ENCODE measurements at places on chromosomes 7 and 10.

DNA sequence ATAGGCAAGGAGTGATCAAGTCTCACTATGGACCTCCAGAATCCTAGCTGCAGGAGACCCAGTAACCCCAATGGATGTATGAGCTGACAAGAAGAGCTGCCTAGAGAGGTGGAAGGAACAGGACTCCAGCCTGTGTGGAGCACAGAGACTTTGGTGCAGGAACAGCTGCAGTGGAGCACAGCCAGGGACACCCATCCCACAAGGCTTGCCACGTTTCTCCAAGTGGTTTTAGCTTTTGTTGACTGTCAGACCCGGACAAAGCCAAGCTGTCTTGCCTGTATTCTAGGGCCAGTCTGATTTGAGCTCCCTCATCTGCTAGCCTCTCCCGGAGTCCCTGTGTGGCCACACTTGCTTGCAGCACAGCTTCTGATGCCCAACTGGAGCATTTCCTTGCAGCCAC lies 224.7 kb downstream of the CHRM2 start:
- DNase-seq, result no peak

DNA sequence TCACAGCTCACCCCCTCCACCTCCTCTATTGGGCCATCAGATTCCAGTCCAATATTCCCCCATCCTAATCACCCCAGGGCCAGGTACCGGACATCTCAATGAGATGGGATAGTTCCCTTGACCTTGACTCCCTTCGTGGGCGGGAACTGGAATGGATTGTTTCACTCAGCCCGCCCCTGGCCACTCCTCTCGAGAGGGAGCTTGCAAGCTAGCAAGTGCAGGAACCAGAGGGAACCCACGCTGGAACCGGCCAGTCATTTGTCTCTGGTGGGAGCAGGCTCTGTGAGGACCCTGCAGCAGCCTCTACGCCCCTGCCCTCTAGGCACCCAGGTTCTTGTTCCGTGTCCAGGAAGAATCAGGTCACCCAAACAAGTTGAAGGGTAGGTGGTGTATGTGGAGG lies 11.0 kb upstream of the RADIL start:
- DNase-seq, result no peak

DNA sequence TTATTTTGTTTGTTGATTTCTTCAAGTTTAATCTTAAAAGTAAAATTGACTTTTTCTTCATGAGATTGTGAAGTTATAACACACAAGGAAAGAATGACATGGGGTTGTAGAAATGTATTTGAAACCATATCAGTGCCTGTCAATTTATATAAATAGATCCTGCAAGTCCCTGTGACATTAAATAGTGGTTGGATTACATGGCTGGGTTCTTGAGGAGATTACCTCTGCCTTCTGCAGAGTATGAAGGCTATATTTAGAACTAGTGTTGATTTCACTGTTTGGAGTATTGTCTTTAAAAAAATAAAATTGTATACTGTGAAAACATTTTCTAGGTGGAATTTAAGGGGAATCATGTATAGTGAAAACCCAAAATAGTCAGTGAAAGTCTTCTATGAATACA lies 385.8 kb upstream of the SMIM30 start:
- DNase-seq, result no peak

GRCh38 chr7:3356173-3356572 lies 55.1 kb downstream of the SDK1 start:
- DNase-seq, result no peak

GRCh38 chr10:73773152-73773879 lies 8.5 kb upstream of the CHCHD1 start:
- DNase-seq, result no peak

DNA sequence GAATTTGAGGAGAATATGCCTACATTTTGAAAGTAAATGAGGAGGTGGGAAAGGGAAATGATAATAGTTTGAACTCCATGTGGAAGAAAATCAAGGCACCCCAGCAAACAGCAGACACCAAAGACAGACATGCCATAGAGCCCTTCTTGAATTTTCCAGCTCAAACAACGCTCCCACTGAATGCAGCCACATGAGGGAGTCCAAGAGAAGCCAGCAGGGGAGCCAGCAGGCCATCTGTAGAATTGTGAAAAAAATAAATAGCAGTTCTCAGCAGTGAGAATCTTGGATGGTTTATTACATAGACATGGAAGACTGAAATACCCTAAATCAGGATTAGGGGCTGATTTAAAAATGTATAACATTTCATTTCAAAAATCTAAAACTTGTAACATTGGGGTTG lies 1567.3 kb upstream of the LRRTM3 start:
- DNase-seq, result no peak

GRCh38 chr7:8590791-8591190 lies 157.4 kb downstream of the NXPH1 start:
- DNase-seq, result no peak

DNA sequence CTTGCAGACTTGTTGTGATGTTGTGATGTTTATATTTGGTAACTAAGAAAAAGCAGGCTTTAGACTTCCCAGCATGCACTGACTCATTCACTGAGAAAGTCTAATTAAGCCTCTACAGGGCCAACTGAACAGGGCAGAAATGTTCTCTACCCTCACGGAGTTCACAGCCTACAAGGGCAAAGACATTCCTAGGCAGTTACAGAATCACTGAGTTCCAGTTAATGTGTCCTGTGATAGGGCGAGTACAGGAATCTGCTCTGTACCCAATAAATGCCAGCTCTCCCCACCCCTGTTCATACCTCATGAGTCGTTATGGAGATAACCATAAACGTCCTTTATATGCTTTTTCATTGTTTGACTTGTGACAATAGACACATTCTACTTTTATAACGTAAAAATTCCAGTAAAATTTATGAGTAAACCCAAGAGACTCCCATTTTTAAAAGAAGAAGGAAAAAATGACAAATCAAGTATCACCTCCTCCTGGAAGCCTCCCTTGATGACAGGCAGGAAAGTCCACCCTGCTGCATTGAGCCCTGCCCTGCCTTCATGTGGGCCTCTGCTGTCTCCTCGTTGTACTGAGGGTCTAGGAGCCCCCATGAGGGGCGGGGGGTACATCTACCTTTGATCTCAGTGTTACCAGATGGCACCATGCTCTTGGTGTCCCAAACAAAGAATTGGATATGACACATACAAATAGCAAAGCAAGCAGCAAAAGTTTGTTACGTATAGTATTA lies 14.3 kb downstream of the MUC12 start:
- DNase-seq, result no peak

- no peak for DNase-seq
Observed at GRCh38 chr10:83425306-83425705, 714.0 kb upstream of the GHITM start.

GRCh38 chr7:7789551-7789988 lies 71.2 kb upstream of the RPA3 start:
- DNase-seq, result no peak

DNA sequence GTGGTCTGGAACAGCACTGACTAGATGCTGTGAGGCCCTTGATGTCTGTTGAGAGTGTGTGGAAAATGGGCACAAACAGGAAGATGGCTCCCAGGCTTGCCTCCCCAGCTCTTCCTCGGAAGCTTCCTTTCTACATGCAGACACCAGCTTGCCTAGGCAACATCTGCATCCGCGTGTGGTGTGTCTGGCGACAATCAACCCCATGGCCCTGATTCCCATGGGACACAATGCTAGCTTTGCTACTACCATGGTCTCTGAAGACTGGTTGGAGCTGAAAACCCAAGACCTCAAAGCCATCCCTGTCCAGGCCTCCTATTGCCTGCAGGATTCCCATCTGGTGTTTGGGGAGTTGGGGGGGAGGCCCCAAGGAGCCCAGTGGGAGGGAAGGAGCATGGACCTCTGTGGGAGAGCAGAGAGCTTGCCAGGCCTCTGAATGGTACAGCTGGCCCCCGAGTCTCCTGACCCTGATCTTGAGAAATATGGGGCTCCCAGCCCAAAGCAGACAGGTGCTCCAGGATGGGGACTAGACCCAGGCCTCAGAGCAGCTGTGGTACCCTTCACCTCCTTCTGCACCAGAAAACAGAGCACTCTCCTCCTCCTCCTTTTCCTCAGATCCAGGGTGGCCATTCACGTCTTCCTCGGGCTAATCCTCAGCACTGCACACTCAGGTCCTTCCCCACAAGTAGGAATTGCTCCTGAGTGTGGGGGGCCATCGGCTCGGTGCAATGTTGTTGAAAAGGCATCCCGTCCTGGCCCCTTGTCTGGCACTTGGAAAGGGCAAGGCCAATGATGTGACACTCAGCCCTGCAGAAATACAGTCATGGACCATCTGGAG lies 57.6 kb downstream of the ARHGAP22 start:
- DNase-seq, result no peak

- no peak for DNase-seq
Observed at GRCh38 chr7:127900732-127901685, 130.2 kb downstream of the LRRC4 start.

GRCh38 chr10:60729106-60729505 lies 49.2 kb upstream of the CDK1 start:
- DNase-seq, result no peak

- no peak for DNase-seq
Observed at GRCh38 chr10:60035984-60036383, 129.6 kb upstream of the CCDC6 start.

DNA sequence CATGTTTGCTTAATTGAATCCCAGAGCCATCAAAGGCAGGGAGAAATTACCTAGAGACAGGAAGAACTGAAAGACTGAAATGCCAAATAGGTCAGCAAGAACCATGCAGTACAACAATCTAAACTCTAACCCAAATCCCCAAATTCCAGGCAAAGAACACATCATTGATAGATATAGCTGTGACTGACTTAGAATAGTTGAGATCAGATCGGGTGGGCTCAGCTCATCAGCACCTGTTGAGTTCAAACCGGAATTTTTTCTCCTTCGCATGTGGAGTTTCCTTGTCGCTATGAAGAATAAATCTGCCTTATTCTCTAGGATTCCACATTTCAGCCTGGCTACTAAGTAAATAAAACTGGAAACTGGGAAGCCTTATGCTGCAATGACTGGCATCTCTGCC lies 1.4 kb downstream of the ANKMY2 start:
- DNase-seq, result no peak

DNA sequence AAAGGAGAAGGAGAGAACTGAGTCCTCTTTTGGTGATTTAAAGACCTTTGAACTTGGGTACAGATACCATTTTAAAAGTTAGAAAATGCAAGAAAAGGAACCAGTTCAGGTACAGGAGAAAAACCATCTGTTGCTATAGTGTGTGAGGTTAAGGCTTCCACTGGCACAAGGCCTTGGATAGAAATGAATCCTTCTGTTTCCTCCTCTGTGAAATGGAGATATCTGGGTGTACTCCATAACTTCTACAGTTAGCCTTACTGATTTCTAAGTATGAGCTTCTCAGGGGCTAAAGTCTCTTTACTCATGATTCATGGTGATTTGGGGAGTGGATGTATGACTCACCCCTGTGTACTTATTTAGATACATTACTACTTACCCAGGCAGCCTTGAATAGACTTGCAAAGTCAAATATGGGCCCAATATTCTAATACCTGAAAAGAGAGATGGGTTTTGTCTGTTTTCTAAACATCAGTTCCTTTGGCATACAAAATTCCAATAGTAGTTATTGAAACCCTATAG lies 117.2 kb upstream of the ADO start:
- DNase-seq, result no peak

DNA sequence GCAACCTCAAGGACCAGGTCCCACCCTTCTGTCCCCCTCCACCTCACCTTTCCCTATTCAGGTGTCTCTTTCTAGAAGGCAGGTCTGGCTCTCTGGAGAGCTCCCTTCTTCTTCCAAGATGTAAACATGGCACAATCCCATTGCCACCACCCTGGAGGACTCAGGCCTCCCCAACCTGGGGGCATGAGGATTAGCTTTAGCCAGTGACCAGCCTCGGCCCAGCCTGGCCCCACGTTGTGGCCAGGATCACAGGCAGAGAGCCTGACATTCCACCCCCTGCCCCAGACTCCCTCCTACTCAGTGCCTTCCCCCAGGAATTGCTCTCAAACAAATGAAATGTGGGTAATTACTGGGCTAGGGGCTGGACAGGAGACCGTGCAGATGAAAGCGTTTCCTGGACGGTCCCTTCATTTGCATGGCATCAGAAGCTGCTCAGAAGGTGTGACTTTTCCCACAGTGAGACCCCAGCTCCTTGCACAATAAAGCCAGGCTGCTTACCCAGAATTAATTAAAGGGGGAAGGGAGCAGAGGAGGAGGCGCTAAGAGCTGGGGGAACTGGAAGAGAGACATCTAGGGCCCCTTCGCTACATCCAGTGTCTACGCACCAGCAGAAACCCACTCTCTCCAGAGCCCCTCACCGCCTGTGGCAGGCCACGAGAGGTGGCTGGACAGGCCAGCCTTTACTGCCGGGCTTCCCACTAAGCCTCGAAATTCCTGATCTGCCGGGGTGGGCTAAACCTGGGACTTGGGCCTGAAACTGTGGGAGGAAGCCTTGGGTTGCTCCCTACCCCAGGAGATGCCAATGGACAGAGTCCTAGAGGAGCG lies 7.7 kb downstream of the FGF8 start:
- no peak for DNase-seq

GRCh38 chr7:44894888-44895580 lies 9.7 kb upstream of the PURB start:
- DNase-seq, result no peak

GRCh38 chr10:79089632-79090031 lies 20.9 kb downstream of the ZMIZ1 start:
- no peak for DNase-seq

GRCh38 chr7:16170671-16171070 lies 250.7 kb downstream of the CRPPA start:
- DNase-seq, result no peak

- DNase-seq, result no peak
Observed at GRCh38 chr7:157638563-157638962, 301.8 kb downstream of the DNAJB6 start.

DNA sequence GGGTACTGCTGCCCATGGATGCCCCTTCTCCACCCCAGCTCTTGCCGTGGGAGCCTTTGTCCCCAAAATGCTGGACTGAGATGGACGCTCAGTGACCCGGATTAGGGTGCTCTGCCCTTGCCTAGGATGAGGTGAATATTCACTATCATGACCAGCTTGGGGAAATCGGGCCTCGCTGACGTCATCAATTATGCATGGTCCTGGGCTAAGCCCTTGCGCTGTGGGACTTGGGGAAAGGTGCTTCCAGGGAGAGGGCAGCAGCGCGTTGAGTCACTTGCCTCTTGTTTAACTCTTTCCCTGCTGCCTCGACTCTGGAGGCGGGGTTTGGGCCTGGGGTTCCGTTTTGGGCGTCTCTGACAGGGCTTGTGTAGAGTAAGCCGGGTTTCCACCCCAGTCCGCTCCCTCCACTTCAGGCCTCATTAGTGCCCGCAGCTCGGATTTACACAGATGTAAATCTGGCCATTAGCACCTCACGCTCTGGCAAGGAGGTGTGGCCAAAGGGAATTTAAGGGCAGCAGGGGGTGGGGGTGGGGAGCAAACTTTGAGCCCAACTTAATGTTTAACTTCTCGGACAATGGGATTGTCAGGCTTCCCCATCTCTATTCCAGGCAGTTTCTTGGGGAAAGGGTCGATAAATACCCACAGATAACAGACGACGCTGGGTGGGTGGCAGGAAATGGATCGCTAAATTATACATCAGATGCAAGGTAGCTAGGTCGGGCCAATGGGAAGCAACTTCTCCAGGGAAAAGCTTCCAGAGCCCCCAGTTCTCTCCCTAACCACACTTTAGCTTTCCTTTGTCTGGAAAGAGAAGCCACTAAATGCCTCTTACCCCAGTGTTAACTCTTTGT lies 51.3 kb upstream of the TCF7L2 start:
- DNase-seq, result no peak
